Ammon's horn (tissue), 1 donor: ENCODE measurements at places on chromosomes 5 and 9.

GRCh38 chr9:133515615-133516255, 9.0 kb downstream of the MYMK start:
- no peak for DNase-seq

- DNase-seq, result no peak
These were observed 21.4 kb upstream of the ALDOB start for GRCh38 chr9:101457003-101457402.

DNA sequence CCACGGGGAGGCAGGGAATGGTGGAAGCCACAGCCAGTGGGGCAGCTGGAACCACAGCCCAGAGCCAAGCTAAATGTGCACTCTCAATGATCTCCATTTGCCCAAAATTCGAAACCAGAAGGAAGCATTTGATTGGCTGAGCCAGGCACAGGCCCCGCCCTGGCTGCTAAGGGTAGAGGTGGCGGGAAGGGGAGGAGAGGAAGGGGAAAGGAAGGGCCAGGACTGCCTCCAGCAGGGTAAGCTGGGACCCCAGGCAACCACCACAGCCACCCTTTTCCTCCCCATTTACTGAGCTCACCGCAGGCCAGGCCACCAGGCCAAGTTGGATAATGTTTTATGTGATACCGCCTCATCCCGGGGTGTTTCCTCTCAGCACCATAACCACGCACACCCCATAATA, 100.3 kb upstream of the RAPGEF1 start:
- DNase-seq, result no peak

GRCh38 chr5:5421149-5421960, 1.1 kb upstream of the ICE1 start:
- no peak for DNase-seq

DNA sequence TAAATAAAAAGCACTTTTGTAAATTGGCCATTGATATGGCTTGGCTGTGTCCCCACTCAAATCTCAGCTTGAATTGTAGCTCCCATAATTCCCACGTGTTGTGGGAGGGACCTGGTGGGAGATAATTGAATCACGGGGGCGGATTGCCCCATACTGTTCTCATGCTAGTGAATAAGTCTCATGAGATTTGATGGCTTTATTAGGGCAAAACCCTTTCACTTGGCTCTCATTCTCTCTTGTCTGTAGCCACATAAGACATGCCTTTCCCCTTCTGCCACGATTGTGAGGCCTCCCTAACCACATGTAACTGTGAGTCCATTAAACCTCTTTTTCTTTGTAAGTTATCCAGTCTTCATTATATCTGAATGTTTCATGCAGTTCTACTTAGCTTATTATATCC, 153.2 kb downstream of the TARS1 start:
- DNase-seq, result no peak

GRCh38 chr5:56464935-56465768, 232.0 kb upstream of the ANKRD55 start:
- DNase-seq, result no peak

- peak; percentile 76 for DNase-seq
These were observed 40.7 kb downstream of the SECISBP2 start for GRCh38 chr9:89358985-89359384.

DNA sequence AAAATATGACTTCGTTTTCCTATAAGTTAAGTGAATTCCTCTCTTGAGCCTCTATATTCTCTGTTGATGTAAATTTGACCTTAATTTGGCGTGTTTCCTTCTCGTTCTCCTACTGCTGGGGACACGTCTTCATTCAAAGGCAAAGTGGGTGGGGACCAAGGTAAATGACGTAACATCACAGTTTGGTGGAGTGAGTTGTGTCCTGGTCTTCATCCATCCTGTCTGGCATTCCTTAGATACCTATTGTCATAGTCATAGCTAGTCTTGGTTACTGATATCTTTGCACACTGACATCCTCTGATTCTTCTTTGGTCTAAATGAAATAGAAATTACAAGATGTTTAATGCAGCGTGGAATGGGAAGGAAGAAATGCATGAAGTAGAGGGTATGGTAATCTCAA, 108.5 kb downstream of the NNT start:
- no peak for DNase-seq

DNA sequence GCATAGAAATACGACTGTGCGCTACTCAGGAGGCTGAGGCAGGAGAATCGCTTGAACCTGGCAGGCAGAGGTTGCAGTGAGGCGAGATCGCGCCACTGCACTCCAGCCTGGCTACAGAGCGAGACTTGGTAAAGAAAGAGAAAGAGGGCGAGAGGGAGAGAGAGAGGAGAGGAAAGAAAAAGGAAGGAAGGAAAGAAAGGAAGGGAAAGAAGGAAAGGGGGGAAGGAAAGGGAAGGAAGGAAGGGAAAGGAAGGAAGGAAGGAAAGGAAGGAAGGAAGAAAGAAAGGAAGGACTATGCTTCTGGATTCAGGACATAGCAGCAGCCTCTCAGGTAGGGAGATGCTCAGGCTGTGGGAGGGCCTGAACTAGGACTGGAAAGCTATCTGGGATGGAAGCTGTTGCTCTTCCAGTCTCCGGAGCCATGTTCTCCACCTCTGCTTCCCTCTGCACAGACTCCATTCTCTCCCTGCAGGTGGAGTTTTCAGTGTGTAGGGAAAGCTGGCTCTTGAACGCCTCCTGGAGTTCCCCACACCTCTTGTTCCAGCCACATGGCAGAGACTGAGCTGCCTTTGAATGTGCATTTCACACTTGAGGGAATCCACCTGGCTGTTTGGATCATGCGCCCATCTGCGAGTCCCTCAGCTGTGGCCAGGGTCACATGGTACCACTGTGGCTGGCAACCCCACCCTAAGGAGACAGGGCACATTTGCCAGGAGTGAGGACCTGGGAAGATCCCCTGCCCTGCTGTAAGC, 9.1 kb downstream of the SWI5 start:
- DNase-seq, result no peak

GRCh38 chr5:9712506-9712905, 82.4 kb upstream of the TAS2R1 start:
- no peak for DNase-seq

- no peak for DNase-seq
These were observed 97.8 kb downstream of the STK32A start for GRCh38 chr5:147332658-147333057.

GRCh38 chr5:40381676-40382363, 297.9 kb upstream of the PTGER4 start:
- no peak for DNase-seq

GRCh38 chr9:125904155-125904851, 157.1 kb downstream of the PBX3 start:
- no peak for DNase-seq

DNA sequence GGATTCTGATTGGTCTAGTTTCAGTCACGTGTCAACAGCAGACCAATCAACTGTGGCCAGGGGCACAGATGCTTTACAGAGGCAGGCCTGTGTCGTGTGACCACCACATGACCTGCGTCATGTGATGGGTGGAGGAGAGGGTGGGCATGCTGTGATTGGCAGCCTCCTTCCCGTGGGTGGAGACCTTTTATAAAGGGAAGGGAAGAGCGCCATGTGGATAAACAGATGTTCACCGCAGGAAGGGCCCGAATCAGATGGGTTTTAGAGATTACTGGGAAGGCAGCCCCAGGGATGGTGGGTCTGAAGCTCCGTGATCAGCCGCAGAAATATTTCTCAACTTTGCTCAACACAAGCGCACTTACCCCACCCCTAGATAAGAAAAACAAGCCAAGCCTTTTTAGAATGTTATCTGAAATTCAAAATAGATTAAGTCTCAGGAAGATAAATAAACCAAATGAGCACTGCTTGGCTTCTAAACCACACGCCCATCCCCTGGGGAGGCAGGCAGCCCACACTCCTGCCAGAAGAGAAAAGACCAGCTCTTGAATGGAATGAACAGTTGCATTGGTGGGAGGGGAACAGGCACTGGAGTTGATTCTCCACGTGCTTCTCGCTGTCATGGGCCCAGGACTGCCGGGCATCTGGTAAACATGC, 43.6 kb downstream of the ROPN1L start:
- DNase-seq, result peak; percentile 42
